ENCODE measurements at places on chromosomes 13 and 19. TPM values are rescaled to one million over a fixed set of nuclear protein-coding genes. Genes with fewer than 3 reads are reported as not detected.
A peak's percentile ranks its signal among the peaks of the same experiment; 100 is the strongest.

DNA sequence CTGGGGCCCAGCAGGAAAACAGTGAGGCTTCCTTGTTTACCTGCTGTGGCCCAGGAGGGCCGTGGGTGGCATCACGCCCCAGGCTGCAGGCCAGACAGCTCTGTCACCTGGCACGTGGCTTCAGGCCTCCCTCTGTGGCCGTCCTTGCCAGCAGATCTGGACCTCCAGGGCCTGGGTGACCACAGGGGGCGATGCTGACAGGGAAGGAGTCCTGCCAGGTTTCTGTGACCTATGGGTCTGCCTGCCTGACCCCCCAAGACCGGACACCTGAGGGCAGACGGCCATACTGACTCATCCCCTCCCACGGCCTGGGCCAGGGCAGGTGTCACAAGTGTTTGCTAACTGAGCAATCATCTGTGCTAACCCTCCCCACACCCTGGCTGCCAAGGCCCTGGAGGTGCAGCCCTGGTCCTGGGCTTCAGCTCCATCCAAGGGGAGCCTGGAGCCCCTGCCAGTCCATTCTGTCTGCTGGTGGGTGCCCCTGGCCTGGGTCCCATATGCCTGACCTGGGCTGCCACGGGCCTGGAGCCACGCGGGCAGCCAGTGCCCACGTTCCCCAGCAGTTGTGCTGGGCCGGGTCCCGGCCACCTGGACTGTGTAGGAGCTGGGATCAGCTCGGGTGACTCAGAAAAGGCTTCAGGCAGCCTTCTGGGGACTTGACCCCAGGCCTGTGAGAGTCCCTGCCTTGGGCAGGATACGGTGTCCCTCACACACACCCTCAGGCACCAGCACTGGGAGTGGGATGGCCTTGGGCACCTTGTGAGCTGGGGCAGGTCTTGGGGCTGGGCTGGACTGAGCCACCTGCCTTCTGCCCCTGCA lies 3.7 kb downstream of the CDC34 start:
- H3K4me3 ChIP-seq: no peak overlapping the region
- no peak for DNase-seq
- H3K36me3 ChIP-seq: peaks cover 46% of the 10 kb centered on the region
- H3K4me1 ChIP-seq: peaks cover 16% of the 10 kb centered on the region
- H3K27ac ChIP-seq: no peak overlapping the region

DNA sequence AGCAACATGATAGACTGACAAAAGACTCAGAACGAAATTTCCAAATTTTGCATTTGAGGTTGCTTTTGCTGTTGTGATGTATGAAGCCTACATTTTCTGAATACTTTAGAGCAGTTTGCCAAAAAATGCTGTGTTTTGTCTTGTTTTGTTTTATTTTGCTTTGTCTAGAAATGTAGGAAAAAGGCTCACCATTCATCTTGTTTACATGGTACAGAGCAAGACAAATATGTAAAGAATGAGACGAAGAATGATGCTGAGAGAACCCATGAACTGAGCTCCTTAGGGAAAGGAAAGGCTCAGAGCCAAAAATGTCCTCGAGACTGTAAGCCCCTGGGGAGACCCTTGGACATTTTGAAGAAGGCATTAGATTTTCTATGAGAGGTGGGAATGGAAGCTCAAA lies 6.8 kb upstream of the SPART start:
- no peak overlapping the region for H3K4me3 ChIP-seq
- no peaks in the 10 kb centered on the region for H3K27me3 ChIP-seq
- H3K27ac ChIP-seq: no peak overlapping the region
- no peaks in the 10 kb centered on the region for H3K36me3 ChIP-seq
- H3K4me1 ChIP-seq: no peaks in the 10 kb centered on the region

The DIRAS1 gene
- not detected for total RNA-seq

The ARRDC5 gene
- total RNA-seq: 8.6 TPM

The DCLK1 gene
- total RNA-seq: 22.6 TPM

The ZNF285 gene
- total RNA-seq: not detected

GRCh38 chr19:12665281-12665573 lies 1.3 kb downstream of the MAN2B1 start:
- DNase-seq: peak; percentile 79
- H3K27me3 ChIP-seq: no peaks in the 10 kb centered on the region
- peaks cover 9% of the 10 kb centered on the region for H3K4me1 ChIP-seq
- H3K27ac ChIP-seq: no peak overlapping the region

The ZNF208 gene
- 3.8 TPM for total RNA-seq

The HSPB6 gene
- total RNA-seq: 265 TPM

DNA sequence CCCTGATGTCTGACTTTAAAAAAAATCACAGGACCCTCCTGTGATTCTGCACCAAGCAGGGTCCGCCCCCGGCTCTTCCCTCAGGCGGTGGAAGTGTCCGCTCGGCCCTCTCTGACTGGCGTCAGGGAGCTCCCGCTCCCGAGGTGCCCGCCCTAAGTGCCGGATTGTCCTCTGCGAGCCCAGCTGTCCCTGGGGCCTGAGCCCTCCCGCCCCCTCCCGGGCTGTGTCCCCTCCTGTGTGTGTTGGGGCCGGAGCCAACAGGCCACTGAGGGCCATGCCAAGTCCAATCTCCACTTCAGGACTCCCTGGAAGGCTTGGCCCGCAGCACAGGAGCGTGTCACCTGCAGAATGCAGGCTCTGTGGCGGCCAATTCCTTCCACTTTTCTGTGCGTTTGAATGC lies 25.4 kb downstream of the MAP2K2 start:
- no peak overlapping the region for H3K4me3 ChIP-seq
- H3K27ac ChIP-seq: no peak overlapping the region
- peaks cover 56% of the 10 kb centered on the region for H3K36me3 ChIP-seq

GRCh38 chr19:6358003-6358402 lies 3.3 kb upstream of the CLPP start:
- H3K36me3 ChIP-seq: no peaks in the 10 kb centered on the region
- no peak for DNase-seq
- H3K4me1 ChIP-seq: peaks cover 4% of the 10 kb centered on the region
- no peak overlapping the region for H3K27ac ChIP-seq
- H3K4me3 ChIP-seq: no peak overlapping the region

- no peak for DNase-seq
- H3K27me3 ChIP-seq: no peaks in the 10 kb centered on the region
- no peaks in the 10 kb centered on the region for H3K4me1 ChIP-seq
These were observed 126.6 kb upstream of the UFM1 start for GRCh38 chr13:38223089-38223488.

DNA sequence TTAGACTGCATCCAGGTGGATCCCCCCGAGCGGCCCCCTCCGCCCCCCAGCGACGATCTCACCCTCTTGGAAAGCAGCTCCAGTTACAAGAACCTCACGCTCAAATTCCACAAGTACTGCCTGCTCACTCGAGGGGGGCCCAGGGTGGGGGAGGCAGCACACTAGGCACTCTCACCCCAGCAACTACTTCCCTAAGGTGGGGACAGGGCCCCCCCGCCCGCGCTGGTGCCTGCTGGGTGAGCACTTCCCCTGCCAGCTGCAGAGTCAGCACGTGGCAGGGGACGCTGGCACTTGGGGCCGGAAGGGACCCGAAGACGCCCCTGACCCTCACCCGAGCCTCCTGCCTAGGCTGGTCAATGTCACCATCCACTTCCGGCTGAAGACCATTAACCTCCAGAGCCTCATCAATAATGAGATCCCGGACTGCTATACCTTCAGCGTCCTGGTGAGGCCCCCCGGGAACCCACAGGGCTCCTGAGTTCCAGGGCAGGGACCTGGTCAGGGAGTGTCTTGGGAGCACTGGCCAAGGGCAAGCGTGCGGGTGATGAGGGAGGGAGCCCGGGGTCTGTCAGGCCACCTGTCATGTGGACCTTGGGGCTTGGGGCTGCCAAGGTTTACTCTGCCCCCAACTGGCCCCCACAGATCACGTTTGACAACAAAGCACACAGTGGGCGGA lies 5.2 kb downstream of the MCOLN1 start:
- H3K27me3 ChIP-seq: no peaks in the 10 kb centered on the region
- no peak overlapping the region for H3K4me3 ChIP-seq
- H3K36me3 ChIP-seq: peaks cover 27% of the 10 kb centered on the region
- no peak for DNase-seq
- peaks cover 8% of the 10 kb centered on the region for H3K4me1 ChIP-seq
- no peak overlapping the region for H3K27ac ChIP-seq
